ENCODE measurements at places on chromosomes 4 and X.

GRCh38 chr4:88162626-88163025, 4.2 kb upstream of the ABCG2 start:
- DNase-seq: no peak

GRCh38 chr4:112421911-112422310, 94.1 kb downstream of the NEUROG2 start:
- DNase-seq: no peak

DNA sequence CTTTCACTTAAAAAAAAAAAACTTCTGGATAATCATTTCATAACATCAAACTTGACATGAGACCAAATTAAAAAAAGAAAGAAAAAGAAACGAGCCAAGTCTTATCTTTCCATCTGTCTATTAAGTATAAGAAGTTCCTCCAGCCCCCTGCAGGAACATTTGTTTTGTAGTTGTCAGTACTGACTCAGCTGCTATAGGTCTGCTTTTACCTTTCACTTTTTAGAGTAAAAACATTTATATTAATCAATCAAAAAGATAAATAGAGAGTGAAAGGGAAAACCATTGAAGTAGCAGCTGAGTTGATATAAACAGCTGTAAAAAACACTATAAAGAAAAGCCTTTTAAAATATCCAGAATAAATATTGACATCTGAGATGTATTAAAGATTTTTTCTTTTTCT, 46.1 kb downstream of the CCDC158 start:
- DNase-seq: no peak

- DNase-seq: peak; percentile 27
Observed at GRCh38 chrX:77493677-77494553, 46.7 kb downstream of the FGF16 start.

DNA sequence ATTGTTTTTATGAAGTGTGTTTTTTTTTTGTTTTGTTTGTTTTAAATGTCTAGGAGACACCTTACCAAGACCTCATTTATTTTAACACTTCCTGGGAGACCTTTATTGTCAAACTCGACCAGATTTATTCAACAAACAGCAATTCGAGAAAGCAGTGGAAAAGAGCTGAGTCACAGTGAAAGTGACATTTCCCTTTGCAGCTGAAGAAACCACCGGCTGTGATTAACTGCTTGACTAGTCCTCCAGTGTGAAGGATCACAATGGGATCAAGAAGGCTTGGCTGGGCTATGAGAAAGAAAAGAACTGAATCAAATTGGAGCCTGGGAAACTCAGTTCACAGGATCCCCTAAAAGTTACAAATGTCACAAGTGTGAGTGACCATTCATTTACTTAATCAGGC, 11.9 kb upstream of the ADH7 start:
- DNase-seq: peak; percentile 52

Data from AG20443 (cell line).